Stimulated activated naive B cell treated with anti-CD40 and anti-IgM and Interleukin-4, amounts not matched to agents 10 μg/mL and 1 μg/mL and 100 μg/mL, for 72 hours (primary cell): ENCODE measurements at places on chromosomes 13 and 19.

GRCh38 chr19:41997121-41997850 is 3.3 kb upstream of the ATP1A3 start:
- peak; percentile 17 for DNase-seq

- no peak for DNase-seq
These were observed 43.4 kb downstream of the MYO9B start for GRCh38 chr19:17118957-17119356.

GRCh38 chr13:49533591-49534269 is 38.0 kb downstream of the PHF11 start:
- peak; percentile 9 for DNase-seq

GRCh38 chr19:18399008-18399407 is 1.6 kb upstream of the LRRC25 start:
- DNase-seq, result no peak

- no peak for DNase-seq
These were observed 14.6 kb downstream of the AKAP8L start for GRCh38 chr19:15404097-15404779.

DNA sequence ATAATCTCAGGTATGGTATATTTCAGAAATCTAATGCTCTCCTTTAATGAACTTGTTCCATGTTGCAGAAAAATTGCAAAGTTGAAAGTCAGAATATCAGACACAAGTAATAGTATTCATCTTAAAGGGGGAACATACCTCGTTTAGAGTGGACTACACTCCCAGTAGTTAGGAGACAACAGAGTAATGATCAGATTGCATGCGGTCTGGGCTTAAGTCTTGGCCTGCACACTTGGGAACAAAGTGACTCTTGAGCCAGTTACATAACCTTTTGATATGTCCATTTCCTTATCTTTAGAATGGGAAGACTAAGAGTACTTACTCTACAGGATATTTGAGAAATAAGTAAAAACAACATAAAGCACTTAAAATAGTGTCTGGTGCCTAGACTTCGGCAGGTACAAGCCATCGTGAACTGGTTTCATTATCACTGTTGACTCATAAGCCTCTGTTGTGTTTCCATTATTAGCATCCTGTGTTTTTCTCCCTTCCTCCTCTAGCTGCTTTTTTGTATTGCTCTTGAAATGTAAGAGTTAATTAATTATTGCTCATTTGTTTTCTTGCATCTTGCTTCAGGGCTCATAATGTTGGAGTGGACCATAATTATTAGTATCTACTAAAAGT is 53.0 kb downstream of the DPY19L3 start:
- DNase-seq, result no peak
